Activated CD4-positive, alpha-beta memory T cell treated with anti-CD3 and anti-CD28 coated beads for 36 hours (primary cell): ENCODE measurements at places on chromosomes 11 and 22. TPM values are rescaled to one million over a fixed set of nuclear protein-coding genes. Genes with fewer than 3 reads are reported as not detected.

DNA sequence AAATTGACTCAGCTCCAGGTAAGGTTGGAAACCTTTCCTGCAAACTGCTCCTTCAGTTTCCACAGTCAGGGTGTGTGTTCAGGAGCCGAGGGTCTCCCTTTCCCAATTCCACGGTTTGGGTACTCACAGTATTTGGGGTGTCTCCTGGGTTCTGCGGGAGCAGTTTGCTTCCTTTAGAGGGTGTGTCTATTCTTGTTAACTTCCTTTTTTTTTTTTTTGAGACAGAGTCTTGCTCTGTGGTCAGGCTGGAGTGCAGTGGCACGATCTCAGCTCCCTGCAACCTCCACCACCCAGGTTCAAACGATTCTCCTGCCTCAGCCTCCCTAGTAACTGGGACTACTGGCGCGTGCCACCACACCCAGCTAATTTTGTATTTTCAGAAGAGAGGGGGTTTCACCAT, 251.4 kb downstream of the LUZP2 start:
- DNase-seq: no peak

DNA sequence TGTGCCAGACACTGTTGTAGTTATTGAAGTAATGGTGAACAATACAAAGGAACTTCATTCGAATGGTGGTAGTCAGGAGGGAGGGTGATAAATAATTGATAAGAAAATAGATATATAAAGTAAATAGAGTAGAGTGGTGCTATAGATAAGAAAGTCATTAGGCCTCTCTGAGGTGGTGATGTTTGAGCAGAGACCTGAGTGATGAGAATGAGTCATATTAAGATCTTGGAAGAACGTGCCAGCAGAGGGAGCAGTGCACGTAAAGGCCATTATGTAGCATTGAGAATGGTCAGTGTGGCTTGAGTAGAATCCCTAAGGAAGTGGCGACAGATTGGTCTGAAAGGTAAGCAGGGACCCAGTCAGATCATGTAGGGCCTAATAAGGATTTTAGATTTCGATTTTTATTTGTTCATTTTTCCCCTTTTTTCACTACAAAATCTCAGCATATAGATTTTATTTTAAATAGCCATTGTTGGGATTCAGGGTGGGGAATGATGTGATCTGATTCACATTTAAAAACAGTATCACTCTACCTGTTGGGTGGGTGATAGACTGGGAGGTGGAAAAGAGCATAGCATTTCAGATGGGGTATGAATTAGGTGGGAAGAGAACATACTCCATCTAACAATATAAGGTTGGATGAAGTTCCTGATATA, 44.7 kb downstream of the CCDC90B start:
- DNase-seq: peak; percentile 26

TRIM51G gene
- total RNA-seq: not detected

TRPC6 gene
- not detected for total RNA-seq

YAP1 gene
- total RNA-seq: 0.71 TPM
